ENCODE measurements at places on chromosomes 7 and 10.

DNA sequence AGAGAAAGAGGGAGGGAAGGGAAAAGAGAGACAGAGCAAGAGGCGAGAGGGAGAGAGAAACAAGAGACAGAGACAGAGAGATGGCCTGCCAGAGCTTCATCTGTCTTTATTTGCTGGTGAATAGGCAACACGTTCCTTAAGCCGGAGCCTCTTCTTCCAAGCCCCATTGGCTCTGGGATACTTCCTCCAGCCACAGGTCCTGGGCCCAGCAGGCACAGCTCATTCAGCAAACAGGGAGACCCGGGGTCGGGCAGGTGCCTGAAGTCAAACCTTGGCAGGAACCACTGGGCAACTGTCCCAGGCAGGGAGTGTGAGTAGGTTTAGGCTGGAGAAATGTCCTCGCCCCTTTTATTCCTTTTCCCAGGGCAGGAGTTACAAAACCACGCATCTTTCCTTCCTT is 68.2 kb downstream of the MYL10 start:
- DNase-seq = no peak

DNA sequence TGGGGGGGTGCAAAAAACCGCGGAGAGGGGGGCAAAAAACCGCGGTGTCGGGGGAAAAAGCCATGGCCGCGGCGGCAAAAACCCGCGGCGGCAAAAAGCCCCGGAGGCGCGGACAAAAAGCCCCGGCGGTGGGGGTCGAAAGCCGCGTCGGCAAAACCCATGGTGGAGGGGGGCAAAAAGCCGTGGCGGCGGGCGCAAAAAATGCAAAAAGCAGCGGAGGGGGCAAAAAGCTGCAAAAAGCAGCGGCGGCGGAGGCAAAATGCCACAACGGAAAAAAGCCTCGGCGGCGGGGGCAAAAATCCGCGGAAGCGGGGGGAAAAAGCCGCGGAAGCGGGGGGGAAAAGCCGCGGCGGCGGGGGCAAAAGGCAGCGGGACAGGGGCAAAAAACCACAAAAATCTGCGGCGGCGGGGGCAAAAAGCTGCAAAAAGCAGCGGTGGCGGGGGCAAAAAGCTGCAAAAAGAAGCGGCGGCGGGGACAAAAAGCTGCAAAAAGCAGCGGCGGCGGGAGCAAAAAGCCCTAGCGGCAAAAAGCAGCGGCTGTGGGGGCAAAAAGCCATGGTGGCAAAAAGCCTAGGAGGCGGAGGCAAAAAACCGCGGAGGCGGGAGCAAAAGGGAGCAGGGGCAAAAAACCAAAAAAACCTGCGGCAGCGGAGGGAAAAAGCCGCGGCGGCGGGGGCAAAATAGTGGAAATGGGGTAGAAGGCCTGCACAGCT is 418.9 kb downstream of the ZNF716 start:
- peak; percentile 6 for DNase-seq

DNA sequence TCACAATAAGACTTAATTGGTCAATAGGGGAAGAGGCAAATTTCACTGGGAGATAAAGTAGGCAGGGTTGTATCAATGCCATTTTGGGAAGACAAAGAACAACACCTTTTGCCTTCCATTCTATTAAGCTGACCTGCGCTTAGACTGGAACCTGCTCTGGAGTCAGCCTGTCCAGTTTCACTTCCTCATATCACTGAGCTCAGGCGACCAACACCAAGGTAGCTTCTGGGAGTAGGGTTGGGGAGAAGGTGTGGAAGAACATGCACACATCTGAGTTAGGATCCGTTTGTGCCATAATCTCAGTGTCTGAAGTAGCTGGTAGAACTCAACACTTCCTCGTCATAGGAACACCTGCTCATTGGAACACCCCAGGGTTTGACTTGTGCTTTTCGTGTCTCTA is 527.4 kb upstream of the IGFBP3 start:
- DNase-seq = no peak

- DNase-seq = peak; percentile 36
Observed at GRCh38 chr7:106598663-106599342, 62.2 kb downstream of the CCDC71L start.

DNA sequence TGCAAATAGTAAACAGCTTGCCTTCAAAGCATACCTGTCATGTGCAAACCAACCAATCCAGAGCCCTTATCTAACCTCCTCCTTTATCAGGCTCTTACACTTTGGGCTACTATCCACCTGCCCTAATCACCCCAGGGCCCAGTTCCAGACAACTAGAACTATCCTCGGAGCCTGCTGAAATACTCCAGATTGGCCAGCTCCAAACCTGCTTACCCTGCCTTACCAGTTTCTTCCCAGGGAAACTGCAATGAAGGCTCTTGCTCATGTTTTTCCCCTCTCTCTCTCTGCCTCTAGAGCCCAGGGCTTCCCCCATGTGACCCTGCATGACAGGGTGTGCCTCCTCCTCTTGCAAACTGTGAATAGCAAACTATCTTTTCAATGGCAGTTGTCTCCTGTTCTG is 81.4 kb upstream of the CAPZA2 start:
- no peak for DNase-seq

GRCh38 chr7:151197932-151198331 is 10.9 kb upstream of the ASB10 start:
- no peak for DNase-seq

- DNase-seq = no peak
Observed at GRCh38 chr7:76296743-76297740, 5.4 kb upstream of the HSPB1 start.

DNA sequence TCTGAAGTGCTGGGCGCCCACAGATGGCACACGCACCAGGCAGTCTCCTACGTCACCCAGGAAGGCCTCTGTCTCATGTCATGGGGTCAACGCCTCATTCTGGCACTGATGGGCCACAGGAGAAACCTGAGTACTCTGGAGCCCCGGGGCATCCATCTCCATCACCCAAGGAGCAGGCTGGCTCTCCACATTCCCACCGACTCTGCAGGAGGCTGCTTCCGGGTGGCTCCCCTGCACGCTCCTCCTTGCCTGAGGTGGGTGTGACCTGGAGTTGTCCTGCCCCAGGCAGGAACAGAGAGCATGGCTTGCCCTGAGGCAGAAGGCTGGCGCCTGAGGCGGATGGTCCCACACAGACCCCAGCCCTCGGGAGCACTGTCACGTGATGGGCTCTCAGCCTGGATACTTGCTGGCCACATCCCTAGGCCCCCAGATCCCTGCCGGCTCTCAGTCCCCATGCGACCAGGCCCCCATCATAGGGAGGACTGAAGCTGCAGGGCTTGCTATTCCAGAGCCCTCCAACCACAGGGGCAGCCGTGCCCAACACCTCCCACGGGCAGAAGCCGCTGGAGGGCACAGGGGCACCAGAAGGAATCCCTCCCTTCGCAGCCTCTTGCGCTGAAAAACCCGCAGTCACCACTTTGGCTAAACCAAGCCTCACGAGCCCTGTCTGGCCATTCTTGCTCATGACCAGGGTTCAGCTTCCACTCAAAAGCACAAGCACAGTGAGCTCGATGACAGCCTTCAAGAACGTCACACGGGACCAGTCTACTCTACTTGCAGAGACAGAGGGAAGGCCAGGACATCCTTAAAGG is 80.7 kb downstream of the MAD1L1 start:
- no peak for DNase-seq

- DNase-seq = no peak
Observed at GRCh38 chr10:75367021-75367487, 34.5 kb downstream of the ZNF503 start.

- no peak for DNase-seq
Observed at GRCh38 chr7:10940704-10941355, 32.8 kb upstream of the PHF14 start.

GRCh38 chr10:102537367-102537766 is 33.6 kb downstream of the SUFU start:
- no peak for DNase-seq

DNA sequence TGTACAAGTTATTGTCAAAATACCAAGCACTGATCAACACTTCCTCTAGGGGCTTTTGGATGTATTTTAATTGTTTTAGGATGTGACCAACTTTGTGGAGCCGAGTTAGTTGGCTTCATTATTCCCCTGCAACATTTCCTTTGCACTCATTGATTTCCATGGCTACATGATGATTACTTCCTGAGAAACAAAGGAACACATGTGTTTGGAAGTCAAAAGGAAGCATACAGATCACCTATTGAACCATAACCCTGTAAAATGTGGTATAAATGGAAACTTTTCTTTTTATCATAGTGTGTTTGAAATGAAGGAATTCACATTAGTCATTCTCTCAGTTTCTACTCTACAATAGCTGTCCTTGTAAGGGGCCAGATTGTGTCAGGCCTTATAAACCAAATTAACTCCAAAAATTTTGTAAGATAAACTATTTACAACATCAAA is 32.2 kb upstream of the EXOC6 start:
- no peak for DNase-seq

GRCh38 chr10:10758306-10758705 is 259.4 kb upstream of the CELF2 start:
- DNase-seq = peak; percentile 57

GRCh38 chr10:71649631-71650030 is 69.9 kb downstream of the C10orf105 start:
- DNase-seq = no peak

DNA sequence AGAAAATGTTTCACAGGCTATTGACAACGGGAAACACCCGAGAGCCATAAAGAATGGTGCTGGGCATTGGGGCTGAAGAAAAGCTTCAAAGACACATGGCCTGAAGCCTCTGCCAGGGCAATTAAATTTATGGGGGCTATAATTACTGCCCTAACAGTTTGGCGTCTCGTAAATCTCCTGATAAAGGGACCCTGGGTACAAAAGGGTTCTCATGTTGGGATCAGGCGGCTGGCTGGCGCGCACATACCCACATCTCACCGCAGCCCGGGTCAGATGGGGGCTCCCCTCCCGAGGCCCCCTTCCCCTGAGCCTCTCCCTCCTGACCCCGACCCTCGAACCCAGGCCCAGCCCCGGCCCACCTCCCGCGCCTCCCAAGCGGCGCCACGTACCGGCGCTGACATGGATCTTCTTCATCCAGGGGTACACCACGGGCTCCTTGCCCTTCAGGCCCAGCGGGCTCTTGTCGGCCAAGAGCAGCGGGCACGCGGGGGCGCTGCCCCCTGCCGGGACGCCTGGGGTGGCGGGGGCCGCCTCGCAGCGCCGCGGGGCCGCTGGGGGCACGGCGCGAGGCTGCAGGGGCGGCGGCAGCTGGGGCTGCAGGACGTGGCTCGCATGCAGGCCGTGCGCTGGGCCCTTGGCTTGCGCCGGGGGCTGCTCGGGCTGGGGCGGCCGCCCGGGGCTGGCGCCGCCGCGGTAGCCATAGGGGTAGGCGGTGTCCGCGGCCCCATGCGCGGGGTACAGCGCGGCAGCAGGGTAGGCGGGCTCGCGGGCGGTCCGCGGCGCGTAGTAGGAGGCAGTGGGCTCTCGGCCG is 623 bp downstream of the HOXA4 start:
- peak; percentile 47 for DNase-seq

- DNase-seq = no peak
Observed at GRCh38 chr7:142025896-142026295, 30.2 kb downstream of the MGAM start.

- no peak for DNase-seq
Observed at GRCh38 chr10:9038146-9038714, 983.7 kb downstream of the GATA3 start.

- no peak for DNase-seq
Observed at GRCh38 chr7:93196336-93196735, 29.9 kb downstream of the HEPACAM2 start.

- peak; percentile 71 for DNase-seq
Observed at GRCh38 chr10:93816123-93816747, 58.5 kb downstream of the LGI1 start.

GRCh38 chr10:49325131-49325915 is 26.4 kb downstream of the C10orf71 start:
- no peak for DNase-seq

GRCh38 chr7:104299777-104300176 is 28.6 kb upstream of the LHFPL3 start:
- DNase-seq = no peak

DNA sequence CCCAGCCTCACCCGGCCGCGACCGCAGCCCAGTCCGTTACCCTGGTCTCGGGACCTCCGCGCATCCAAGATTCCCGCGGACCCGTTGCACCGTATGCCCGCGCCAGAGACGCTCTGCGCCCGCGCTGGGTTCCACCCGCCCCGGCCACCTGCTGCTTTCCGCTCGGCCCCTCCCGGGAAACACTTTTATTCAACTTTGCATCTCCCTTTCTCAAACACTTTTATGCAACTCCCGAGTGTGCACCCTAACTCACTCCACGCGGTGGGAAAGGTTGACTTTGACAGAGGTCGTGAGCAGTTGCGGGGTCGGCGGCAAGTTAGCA is at the start of gene ODAD2:
ODAD2 (minus strand) TSS at position 126 of the 322 bp plus-strand sequence. CDS start 3,937 bp downstream, outside the sequence.
- no peak for DNase-seq

GRCh38 chr10:50503661-50504320 is 120.0 kb downstream of the SGMS1 start:
- DNase-seq = no peak

DNA sequence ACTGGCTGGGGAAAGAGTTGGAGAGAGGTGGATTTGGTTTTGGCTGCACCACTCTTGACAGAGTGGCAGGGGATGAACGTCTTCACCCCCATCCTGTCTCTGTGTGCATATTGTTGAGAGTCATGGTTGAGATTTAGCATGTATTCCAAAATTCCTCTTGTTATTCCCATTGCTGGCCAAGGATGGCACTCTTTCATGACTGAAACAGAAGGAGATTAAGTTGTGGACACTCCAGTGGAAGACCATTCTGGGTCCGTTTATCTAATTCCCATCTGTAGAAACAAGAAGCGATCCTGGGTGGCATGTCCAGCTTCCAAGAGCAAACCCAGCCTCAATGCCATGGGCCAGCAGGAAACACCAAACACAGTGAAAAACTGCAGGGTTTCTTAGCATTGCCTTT is 469.0 kb upstream of the IGFBP3 start:
- DNase-seq = no peak

DNA sequence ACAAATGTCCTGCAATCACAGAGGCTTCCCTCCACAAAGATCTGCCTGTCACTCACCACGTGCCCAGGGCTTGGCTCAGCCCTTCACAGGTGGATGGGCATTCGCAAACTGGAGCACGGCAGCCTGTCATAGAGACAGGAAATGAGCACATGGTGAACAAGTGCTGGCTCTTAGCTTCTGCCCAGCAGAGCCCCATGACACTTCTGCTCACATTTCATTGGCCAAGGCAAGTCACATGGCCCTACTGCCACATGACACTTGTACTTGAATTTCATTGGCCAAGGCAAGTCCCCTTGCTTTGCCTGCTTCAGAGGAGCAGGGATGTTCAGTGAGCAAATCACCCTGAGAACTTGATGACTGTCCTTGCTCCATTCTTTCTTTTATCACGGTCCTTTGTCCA is 110.8 kb upstream of the PPP2R2D start:
- no peak for DNase-seq

- DNase-seq = no peak
Observed at GRCh38 chr7:17946591-17946990, 6.3 kb upstream of the SNX13 start.

DNA sequence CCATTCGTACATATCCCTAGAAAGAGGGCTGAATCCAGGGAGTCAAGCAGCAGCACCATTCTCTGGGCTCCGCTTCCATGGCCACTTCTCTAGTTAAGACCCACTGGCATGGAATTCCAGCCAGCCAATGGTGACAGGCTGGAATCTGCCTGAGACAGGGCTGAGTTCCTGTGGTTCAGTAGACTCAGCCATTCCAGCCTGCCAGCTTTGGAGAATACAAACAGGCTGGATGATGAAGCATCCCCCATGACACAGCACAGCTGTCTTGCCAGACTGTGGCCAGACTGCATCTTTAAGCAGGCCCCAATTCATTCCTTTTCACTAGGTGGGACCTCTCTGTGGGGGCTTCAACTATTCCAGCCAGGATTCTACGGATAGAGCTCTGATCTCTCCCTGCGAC is 329.6 kb downstream of the XPNPEP1 start:
- DNase-seq = no peak

- DNase-seq = no peak
Observed at GRCh38 chr10:83954193-83954799, 185.0 kb upstream of the GHITM start.

GRCh38 chr7:23338863-23339262 is 39.7 kb downstream of the MALSU1 start:
- no peak for DNase-seq

Data from left hindlimb (tissue), 1 donor.